ENCODE measurements at places on chromosomes 3 and 15. TPM values are rescaled to one million over a fixed set of nuclear protein-coding genes. Genes with fewer than 3 reads are reported as not detected.

Gene UBE2E2
- 44.2 TPM for total RNA-seq

Gene TUSC7
- not detected for total RNA-seq

Gene GMNC
- total RNA-seq: not detected

Gene SLC7A14
- not detected for total RNA-seq

Gene ACKR4
- total RNA-seq: not detected

Gene NRG4
- total RNA-seq: 0.68 TPM

Gene IQCF5
- not detected for total RNA-seq

Gene ANKUB1
- total RNA-seq: not detected

Gene BFSP2
- not detected for total RNA-seq

Gene PAQR5
- total RNA-seq: 109 TPM

Gene CHRNA3
- 0.45 TPM for total RNA-seq

Gene ERICH6
- 0.07 TPM for total RNA-seq

Gene WDR93
- 0.26 TPM for total RNA-seq

Gene CCDC39
- not detected for total RNA-seq

Gene MEX3B
- 2.9 TPM for total RNA-seq

Gene TM4SF4
- total RNA-seq: 35.9 TPM

Gene SPSB4
- total RNA-seq: 0.25 TPM

Gene C3orf80
- total RNA-seq: 0.96 TPM

Gene PEX5L
- not detected for total RNA-seq

Gene SLC6A1
- total RNA-seq: 0.07 TPM

Gene BNC1
- total RNA-seq: 0.98 TPM

Gene PCYT1A
- 33.1 TPM for total RNA-seq

Gene CHRD
- 0.21 TPM for total RNA-seq

Gene TGM5
- total RNA-seq: not detected

Gene GCSAM
- not detected for total RNA-seq

Gene FOXL2
- 4.2 TPM for total RNA-seq

Gene GOLGA8T
- 1.9 TPM for total RNA-seq

Gene ADGRG7
- total RNA-seq: not detected

Data from A549 treated with dexamethasone at 1 μM for 4 hours (cell line).